ENCODE measurements at places on chromosomes 4 and X.

DNA sequence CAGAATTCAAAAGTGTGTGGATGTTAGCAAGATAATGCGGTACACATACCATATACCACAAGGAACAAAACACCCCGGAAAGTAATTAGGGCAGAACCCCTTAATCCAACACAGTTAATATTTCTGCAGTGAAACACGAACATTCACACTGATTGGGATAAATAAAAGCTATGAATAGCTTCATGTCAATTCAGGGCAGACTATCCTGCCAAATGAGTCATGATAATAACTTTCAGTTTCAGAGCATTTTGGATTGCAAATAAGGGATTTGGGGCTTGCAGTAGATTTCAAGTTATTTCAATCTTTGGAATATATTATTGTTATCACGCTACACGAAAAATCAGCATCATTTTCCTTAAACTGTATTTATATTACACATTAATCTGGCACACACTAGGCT is 24.3 kb downstream of the IRF2 start:
- DNase-seq = no peak

DNA sequence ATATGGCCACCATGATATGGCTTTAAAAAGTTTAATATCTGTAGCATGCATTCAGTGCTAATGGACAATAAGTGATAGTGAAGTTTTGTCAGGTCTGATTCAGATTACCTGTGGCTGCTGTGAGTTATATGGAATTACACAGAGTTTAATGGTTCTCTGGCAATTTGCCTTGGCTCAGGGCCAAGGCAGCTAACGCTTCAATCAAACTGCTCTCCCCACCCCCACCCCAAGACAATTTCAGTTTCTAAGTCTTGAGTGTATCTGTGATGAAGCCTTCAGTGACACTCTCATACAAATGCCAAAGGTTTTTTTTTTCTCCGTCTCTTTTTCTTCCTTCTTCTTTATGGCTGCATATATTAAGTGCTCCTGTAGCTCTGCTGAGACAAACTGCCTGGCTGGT is 106.6 kb downstream of the SHROOM4 start:
- DNase-seq = no peak

DNA sequence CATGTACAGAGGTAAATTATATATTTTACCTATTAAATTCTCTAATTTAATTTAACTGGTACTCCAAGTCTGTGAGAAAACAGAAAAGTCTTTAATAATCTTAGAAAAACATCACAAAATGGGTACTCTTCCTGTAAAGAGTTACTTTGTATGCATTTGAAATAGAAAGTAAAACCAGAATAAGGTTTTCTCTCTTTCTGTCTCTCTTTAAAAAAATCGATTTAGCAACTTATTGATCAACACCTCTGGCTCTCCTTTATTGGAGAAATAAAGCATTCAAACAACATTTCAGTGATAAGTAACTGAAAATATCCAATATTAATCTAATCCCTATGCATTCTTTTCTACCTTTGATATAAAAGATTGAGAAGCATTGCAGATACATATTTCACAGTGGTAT is 27.4 kb downstream of the ATOH1 start:
- DNase-seq = no peak

DNA sequence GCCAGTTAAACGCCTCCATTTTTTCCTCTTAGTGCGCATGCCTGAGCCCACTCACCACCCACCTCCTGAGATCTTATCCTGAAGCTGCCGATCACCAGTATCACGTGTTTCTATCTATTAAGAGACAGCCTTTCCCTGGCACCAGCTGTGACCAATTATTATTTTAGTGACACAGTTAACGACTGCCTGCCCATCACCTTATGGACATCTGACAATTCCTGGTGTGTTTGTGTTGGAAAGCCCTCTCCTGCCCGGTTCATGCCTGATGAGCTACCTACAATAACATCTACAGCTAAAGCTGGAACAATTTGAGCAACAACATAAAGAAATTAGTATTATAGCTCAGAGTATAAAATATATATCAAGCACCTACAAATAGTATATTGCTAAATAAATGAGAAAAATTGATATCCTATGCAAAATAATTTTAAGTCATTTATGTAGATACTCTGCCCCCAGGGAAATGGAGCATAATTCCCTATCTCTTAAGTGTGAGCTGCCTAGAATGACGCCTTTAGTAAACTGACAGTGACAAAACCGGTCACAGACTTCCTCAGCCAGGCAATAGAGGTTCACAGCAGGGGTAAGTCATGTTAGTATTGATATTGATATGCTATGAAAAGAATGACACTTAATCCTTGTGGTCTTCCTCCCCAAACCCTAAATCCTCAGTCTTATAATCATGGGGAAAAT is 862.2 kb downstream of the TRAM1L1 start:
- DNase-seq = no peak

DNA sequence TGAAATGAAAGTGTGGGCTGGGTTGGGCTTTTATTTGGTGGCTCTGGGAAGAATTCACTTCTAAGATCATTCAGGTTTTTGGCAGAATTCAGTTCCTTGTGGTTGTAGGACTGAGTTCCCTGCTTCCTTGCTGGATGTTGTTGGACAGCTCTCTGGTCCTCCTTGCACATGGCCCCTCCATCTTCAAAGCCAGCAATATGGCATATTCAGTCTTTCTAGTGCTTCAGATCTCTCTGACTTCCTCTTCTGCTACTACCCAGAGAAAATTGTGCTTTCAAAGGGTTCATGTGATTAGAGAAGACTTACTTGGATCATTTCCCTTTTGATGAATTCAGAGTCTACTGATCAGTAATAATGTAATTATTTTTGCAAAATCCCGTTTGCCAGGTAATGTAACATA is 12.8 kb upstream of the IGFBP7 start:
- no peak for DNase-seq

DNA sequence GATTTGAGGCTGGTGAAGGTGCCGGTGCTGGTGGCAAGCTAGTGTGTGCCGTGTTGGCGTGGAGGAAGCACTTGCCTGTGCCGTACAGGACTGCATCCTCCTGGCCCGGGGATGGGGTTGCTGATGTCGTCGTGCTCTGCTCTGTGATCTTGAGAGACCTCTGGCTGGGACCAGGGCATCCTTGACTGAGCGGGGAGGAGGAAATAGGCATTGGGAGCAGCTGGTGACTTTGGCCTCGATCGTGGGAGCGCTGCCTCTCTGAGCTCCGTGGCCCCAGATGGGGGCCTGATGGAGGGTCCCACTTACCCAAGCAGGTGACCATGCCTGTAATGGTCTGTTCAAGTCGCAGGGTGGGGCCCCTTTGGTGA is 31.5 kb upstream of the CLCN4 start:
- no peak for DNase-seq

DNA sequence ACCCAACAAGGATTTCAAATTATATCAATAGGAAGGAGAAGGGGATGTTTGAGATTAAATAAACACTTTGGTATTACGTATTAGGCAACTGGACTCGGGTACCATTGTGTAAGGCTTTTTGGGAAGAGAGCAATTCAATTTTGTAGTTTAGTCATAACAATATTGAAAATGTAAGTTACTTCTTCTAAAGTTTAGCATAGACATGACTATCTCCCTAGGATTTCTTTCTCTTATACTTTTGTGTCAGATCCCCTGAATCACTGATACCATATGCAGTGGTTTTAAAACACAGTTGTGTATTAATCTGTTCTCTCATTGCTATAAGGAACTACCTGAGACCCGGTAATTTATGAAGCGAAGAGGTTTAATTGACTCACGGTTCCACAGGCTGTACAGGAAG is 123.8 kb upstream of the FAM9C start:
- DNase-seq = no peak

DNA sequence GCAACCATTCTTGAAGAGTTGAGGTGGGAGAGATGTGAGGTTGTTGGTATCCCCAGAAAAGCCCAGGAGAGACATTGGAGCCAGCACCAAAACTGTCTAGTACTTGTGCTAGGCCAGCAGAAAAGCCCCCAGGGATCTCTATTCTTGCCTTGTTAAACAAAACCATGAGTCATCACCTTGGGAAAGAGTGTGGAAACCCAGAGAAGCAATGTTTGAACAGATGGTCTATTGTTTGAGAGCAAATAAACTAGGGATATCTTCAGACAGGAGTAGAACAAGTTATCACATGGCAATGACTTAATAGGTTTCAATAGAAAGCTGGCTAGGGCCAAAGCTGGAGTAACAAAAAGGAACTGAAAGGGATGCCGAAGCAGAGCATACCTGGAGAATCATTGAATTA is 195.7 kb upstream of the CASK start:
- DNase-seq = no peak

DNA sequence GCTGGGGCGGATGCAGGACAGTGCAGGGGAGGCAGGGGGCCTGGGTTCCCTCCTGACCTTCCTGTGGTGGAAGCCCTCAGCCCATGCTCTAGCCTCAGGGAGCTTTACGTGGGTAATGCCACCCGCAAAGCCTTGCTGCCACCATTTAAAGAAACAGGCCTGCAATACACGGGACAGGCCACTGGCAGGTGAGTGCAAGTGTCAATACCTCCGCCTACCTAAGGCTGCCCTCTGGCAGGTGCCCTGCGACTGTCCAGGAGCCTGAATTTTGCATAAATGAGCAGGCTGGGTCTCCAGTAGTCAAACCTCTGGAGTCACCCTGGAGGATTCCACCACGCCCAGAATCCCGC is 5.9 kb downstream of the CRMP1 start:
- DNase-seq = no peak

- no peak for DNase-seq
Observed at GRCh38 chr4:100290585-100290984, 100.3 kb upstream of the DDIT4L start.

DNA sequence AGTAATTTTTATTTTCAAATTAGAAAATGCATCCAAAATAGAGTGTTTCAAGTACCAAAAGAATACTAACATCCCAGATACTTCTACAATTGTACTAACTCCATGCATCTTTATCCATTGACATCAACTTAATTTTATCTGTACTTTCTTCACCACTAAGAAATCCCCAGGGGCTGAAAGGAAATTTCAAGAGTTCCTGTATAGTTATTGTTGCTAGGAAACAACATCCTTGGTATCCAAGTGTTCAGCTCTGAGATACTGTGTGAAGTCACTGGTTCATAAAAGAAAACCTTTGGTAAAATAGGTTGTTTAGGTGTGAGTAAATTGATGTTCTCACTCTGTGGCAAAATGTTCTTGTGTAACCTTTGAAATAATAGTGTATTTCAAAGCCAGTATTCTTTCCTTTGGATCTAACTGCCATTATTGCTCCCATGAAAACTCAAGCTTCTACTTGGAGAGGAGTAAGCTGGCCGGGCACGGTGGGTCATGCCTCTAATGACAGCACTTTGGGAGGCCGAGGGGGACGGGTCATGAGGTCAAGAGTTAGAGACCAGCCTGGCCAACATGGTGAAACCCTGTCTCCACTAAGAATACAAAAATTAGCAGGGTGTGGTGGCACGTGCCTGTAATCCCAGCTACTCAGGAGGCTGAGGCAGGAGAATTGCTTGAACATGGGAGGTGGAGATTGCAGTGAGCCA is 72.9 kb downstream of the COMMD8 start:
- no peak for DNase-seq

DNA sequence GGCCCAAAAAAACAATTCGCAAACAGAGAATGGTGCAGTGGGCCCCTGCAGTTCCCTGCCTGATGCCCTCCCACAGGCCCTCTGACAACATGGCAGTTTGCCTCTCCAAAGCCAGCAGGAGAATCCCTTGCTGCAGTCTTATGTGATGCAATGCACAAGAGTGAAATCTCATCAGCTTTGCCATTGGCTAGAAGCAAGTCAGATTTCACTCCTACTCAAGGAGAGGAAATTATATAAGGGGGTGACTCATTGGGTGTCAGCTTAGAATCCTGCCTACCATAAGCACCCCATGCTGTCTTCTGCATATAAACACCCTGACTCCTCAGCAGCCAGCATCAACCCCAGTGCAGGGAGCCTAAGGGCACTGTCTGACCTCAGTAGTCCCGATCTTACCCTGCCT is 157.3 kb upstream of the LDB2 start:
- DNase-seq = peak; percentile 67

- DNase-seq = no peak
Observed at GRCh38 chr4:144591401-144591800, 54.6 kb upstream of the HHIP start.

DNA sequence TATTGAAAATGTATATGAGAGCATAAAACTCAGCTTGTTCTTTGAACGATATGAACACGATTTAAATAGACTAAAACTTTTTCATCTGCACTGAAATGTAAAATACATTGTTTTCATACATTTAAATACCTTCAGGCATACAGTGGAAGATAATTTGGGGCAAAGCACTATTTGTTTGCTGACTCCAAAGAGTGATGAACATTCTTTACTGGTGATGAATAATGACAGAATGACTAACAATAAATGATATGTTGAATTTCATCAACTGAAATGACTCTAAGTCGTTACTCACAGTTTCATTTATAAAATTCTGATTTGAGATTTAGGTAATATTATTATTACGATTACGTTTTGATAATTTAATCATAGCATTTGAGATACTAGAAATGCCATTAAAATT is 1160.1 kb downstream of the NLGN4X start:
- DNase-seq = no peak

DNA sequence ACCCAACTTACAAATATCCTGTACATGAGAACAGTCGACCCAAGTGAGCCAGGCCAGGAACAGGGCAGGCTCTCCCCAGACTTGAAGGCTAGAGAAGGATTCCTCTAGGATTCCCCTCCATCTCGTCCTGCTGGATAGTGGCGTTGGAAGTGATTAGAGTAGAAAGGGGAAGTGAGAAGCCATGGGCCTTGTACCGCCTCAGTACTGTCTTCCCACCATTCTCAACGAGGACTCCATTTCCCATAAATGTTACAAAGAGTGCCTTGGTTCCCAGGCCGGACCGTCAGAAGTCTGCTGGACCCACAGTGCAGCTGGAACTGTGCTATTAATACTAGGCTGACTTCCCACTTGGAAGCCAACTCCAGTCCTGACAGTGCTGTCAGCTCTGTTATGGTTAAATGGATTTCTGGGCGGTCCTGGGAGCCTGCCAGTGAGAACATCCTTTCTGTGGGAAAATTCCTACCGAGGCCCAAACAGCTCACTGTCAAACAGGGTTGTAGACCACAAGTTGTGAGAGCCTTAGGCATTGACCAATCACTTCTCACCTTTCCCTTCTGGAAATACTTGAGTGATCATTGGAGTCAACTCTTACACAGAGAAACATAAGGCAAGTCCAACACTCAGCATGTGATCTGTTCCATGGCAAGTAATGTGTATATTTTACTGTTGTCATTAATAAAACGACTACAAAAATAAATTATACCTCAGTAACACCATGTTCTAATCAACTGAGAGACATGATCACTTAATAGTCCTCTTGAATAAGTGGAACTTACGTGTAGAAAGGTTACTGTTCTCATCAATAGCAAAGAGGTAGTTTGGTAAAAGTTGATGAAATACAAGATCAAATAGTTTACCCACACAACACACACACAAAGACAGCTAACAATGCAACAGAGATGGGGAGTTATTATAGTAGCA is 58.4 kb downstream of the AMELX start:
- no peak for DNase-seq

DNA sequence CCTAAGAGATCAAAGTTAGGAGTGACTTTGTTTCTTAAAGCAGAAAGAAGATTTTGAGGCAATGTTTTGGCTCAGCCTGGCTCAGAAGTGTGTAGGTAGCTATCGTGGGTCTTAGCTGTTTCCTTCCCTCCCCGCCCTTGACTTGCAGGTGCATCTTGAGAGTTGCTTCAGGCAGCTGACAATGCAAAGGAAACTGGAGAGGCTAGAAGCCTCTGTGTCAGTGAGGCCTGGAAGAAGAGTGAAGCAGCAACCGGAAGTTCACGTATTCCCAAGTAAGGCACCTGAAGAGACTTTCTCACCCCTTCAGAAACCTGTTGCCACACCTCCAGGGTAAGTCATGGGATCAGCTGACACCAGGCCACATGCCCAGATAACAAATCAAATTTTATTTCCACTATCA is 10.6 kb upstream of the XKRX start:
- DNase-seq = no peak

- DNase-seq = no peak
Observed at GRCh38 chr4:62948108-62948507, 1461.1 kb downstream of the TECRL start.
